ENCODE measurements at places on chromosomes 6 and 20.

GRCh38 chr6:127690092-127690491, 113.1 kb downstream of the C6orf58 start:
- DNase-seq: no peak

GRCh38 chr6:109396046-109396718, 13.9 kb upstream of the CD164 start:
- DNase-seq: no peak

DNA sequence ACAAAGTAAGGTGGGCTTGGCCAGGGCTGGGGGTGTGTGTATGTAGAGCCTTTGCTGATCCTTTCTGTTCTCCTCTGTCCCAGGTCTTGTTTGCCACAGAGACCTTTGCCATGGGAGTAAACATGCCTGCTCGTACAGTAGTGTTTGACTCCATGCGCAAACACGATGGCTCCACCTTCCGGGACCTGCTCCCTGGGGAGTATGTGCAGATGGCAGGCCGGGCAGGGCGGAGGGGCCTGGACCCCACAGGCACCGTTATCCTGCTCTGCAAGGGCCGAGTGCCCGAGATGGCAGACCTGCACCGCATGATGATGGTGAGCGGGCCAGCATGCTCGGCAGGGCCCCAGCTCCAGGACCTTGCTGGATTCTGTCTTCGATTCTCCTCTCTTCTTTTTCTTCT, 6.2 kb downstream of the DXO start:
- DNase-seq: no peak

- no peak for DNase-seq
These were observed 305.9 kb downstream of the LAMA2 start for GRCh38 chr6:129188795-129189194.

- DNase-seq: peak; percentile 84
These were observed 142.0 kb downstream of the CEP57L1 start for GRCh38 chr6:109237077-109237985.

DNA sequence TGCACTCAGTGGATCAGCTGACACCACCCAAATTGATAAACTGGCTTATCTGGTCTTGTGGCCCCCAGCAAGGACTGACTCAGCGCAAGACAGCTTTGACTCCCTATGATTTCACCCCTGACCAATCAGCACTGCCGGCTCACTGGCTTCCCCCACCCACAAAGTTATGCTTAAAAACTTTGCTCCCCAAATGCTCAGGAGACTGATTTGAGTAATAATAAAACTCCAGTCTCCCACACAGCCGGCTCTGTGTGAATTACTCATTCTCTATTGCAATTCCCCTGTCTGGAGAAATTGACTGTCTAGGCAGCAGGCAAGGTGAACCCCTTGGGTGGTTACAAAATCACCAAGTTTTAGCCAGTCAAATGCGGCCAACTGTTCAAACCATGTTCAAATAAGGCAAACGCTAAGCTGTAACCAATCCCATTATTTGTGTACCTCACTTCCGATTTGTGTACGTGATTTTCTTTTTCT, 32.5 kb downstream of the SLC22A2 start:
- DNase-seq: no peak

DNA sequence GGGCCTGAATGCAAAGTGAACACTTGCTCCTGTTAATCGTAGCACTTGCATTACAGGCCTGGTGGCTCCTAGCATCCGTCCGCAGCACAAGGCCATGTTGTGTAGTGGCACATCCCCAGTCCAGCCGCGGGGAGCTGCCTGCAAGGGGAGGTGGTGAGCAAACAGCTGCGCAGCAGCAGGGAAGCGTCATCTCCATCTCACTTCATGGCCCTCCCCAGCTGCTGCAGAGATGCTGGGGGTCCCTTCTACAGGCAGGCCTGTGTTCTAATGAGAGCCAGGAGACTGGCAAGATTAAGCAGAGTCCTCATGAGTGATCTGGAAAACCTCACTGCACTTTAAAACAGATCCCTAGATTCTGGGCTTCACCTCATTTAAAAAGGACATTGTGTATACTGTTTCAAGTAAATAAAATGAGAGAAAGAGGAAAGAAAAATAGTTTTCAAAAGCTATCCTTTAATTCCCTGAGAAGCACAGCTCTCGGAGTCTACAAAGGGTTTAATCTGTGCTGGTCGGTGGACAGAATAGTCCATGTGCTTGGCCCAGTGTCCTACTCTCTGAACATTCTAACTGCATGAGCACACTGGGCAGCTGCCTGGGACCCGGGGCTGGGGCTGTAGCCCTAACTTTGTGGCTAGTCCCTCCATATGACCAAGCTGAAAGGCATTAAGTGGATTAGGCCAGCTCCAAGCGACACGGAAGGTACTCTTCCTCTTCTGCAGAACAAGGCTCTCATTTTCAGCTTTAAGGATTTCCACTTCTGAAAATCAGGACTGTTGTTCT, 125.8 kb downstream of the LY86 start:
- no peak for DNase-seq

- DNase-seq: no peak
These were observed 57.1 kb downstream of the ITCH start for GRCh38 chr20:34420146-34420545.

GRCh38 chr20:19976595-19977372, 40.4 kb upstream of the NAA20 start:
- DNase-seq: no peak
